ENCODE measurements at places on chromosomes 1 and 21. TPM values are rescaled to one million over a fixed set of nuclear protein-coding genes. Genes with fewer than 3 reads are reported as not detected.

- H3K27ac ChIP-seq, result no peak overlapping the region
- no peak for DNase-seq
- H3K27me3 ChIP-seq, result no peaks in the 10 kb centered on the region
- no peaks in the 10 kb centered on the region for H3K36me3 ChIP-seq
Measured at GRCh38 chr1:185834371-185834905, 100.2 kb downstream of the HMCN1 start.

GRCh38 chr1:53516181-53516580 lies 57.0 kb downstream of the DMRTB1 start:
- no peak overlapping the region for H3K4me3 ChIP-seq
- no peaks in the 10 kb centered on the region for H3K36me3 ChIP-seq
- H3K27me3 ChIP-seq, result no peaks in the 10 kb centered on the region
- H3K4me1 ChIP-seq, result no peaks in the 10 kb centered on the region
- DNase-seq, result no peak

GRCh38 chr1:41783189-41783639 lies 135.5 kb downstream of the HIVEP3 start:
- no peaks in the 10 kb centered on the region for H3K4me1 ChIP-seq
- no peak overlapping the region for H3K27ac ChIP-seq

GRCh38 chr1:208181364-208181763 lies 62.8 kb downstream of the PLXNA2 start:
- no peaks in the 10 kb centered on the region for H3K27me3 ChIP-seq
- H3K4me3 ChIP-seq, result no peak overlapping the region
- DNase-seq, result peak; percentile 54
- H3K27ac ChIP-seq, result peak overlapping the region; percentile 1
- peaks cover 67% of the 10 kb centered on the region for H3K4me1 ChIP-seq
- no peaks in the 10 kb centered on the region for H3K36me3 ChIP-seq

GRCh38 chr1:222329493-222330045 lies 218.3 kb downstream of the HHIPL2 start:
- H3K27ac ChIP-seq, result no peak overlapping the region
- DNase-seq, result no peak
- no peaks in the 10 kb centered on the region for H3K36me3 ChIP-seq
- H3K4me3 ChIP-seq, result no peak overlapping the region

GRCh38 chr1:114719424-114719787 lies 2.8 kb upstream of the NRAS start:
- DNase-seq, result no peak
- H3K4me3 ChIP-seq, result no peak overlapping the region
- H3K27ac ChIP-seq, result no peak overlapping the region
- H3K36me3 ChIP-seq, result peaks cover 69% of the 10 kb centered on the region
- H3K4me1 ChIP-seq, result peaks cover 22% of the 10 kb centered on the region

- peaks cover 2% of the 10 kb centered on the region for H3K4me1 ChIP-seq
- H3K27me3 ChIP-seq, result no peaks in the 10 kb centered on the region
- DNase-seq, result no peak
Measured at GRCh38 chr21:33677450-33677849, 35.1 kb downstream of the ITSN1 start.

- no peak overlapping the region for H3K27ac ChIP-seq
- no peaks in the 10 kb centered on the region for H3K4me1 ChIP-seq
- no peaks in the 10 kb centered on the region for H3K36me3 ChIP-seq
- DNase-seq, result no peak
- H3K27me3 ChIP-seq, result peaks cover 41% of the 10 kb centered on the region
Measured at GRCh38 chr1:2032737-2033136, 13.6 kb downstream of the GABRD start.

DNA sequence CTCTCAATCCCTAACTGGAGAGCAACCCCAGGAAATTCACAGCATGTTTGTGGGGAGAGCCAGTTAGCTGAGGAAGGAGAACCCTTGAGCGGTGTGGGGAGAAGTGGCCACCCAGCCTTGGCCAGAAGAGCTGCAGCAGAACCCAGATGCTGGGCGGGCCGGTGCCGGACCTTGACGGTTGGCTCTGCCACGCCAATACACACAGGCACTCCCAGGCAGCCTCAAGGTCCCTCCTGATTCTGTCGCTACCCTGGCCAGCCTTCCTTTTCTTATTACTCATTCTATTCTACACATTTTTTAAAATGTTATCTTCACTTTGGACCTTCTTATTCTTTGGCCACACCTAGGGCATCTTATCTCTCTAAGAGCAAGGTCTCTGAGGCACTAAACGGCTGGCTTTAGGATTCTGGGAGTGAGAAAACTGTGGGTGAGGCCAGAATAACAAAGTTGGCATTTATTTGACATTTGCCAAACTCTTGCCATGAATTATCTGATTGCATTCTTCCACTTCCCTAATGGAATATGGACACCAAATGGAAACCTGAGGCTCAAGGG lies 50.4 kb upstream of the GPR37L1 start:
- H3K27ac ChIP-seq, result no peak overlapping the region
- no peak overlapping the region for H3K4me3 ChIP-seq
- no peaks in the 10 kb centered on the region for H3K4me1 ChIP-seq
- H3K36me3 ChIP-seq, result no peaks in the 10 kb centered on the region

- H3K27ac ChIP-seq, result no peak overlapping the region
- no peaks in the 10 kb centered on the region for H3K4me1 ChIP-seq
- H3K27me3 ChIP-seq, result no peaks in the 10 kb centered on the region
- no peaks in the 10 kb centered on the region for H3K36me3 ChIP-seq
Measured at GRCh38 chr1:85660541-85660940, 47.7 kb downstream of the ZNHIT6 start.

GRCh38 chr1:179107706-179108629 lies 26.1 kb downstream of the TOR3A start:
- no peak for DNase-seq
- H3K4me3 ChIP-seq, result no peak overlapping the region
- H3K27me3 ChIP-seq, result no peaks in the 10 kb centered on the region
- no peak overlapping the region for H3K27ac ChIP-seq
- H3K36me3 ChIP-seq, result no peaks in the 10 kb centered on the region

GRCh38 chr1:234912548-234913277 lies 215.9 kb downstream of the TOMM20 start:
- no peaks in the 10 kb centered on the region for H3K27me3 ChIP-seq
- no peak overlapping the region for H3K4me3 ChIP-seq
- no peak for DNase-seq
- peak overlapping the region; percentile 39 for H3K27ac ChIP-seq
- peaks cover 56% of the 10 kb centered on the region for H3K4me1 ChIP-seq

DNA sequence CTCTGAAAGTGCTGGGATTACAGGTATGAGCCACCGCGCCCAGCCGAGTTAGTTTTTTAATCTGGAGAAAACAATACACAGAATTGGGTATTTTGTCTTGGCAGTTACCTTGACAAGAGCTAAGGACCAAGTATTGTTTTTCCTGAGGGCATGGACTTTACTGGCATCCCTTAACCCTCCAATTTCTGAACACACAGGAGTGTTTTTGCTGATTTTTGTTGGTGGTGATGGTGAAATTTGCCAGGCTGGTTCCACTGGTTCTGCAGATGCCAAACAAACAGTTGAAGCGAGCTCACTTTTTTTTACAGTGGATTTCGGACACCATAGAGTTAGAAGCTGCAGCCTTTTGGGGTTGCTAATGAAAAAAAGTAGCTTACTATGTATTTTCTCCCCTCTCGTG lies 37.2 kb upstream of the SH3D21 start:
- no peak overlapping the region for H3K27ac ChIP-seq
- no peak for DNase-seq
- H3K4me1 ChIP-seq, result peaks cover 17% of the 10 kb centered on the region

- DNase-seq, result peak; percentile 91
- no peaks in the 10 kb centered on the region for H3K36me3 ChIP-seq
- no peak overlapping the region for H3K4me3 ChIP-seq
- H3K27ac ChIP-seq, result peak overlapping the region; percentile 87
Measured at GRCh38 chr1:2300851-2301606, 72.9 kb downstream of the SKI start.

GRCh38 chr1:198747127-198747526 lies 108.3 kb downstream of the PTPRC start:
- H3K27me3 ChIP-seq, result no peaks in the 10 kb centered on the region
- no peaks in the 10 kb centered on the region for H3K36me3 ChIP-seq
- H3K4me3 ChIP-seq, result no peak overlapping the region
- no peaks in the 10 kb centered on the region for H3K4me1 ChIP-seq

- H3K27ac ChIP-seq, result no peak overlapping the region
- H3K36me3 ChIP-seq, result no peaks in the 10 kb centered on the region
- no peaks in the 10 kb centered on the region for H3K4me1 ChIP-seq
- H3K4me3 ChIP-seq, result no peak overlapping the region
- DNase-seq, result no peak
Measured at GRCh38 chr1:3097861-3098260, 28.9 kb downstream of the PRDM16 start.

- no peak overlapping the region for H3K4me3 ChIP-seq
- no peaks in the 10 kb centered on the region for H3K36me3 ChIP-seq
- no peak overlapping the region for H3K27ac ChIP-seq
- peaks cover 13% of the 10 kb centered on the region for H3K27me3 ChIP-seq
Measured at GRCh38 chr1:94039871-94040569, 80.9 kb downstream of the ABCA4 start.

GRCh38 chr21:45983649-45983965 lies 2.0 kb downstream of the COL6A1 start:
- no peaks in the 10 kb centered on the region for H3K36me3 ChIP-seq
- peaks cover 40% of the 10 kb centered on the region for H3K27me3 ChIP-seq
- DNase-seq, result peak; percentile 39
- peak overlapping the region; percentile 52 for H3K4me3 ChIP-seq

RGS8 gene
- 0.05 TPM for total RNA-seq

BEND5 gene
- 2.2 TPM for total RNA-seq

MSH4 gene
- 0.47 TPM for total RNA-seq

SNRPE gene
- 75.0 TPM for total RNA-seq

Measured in left lung (tissue), 14 donors.